ENCODE measurements at places on chromosomes 4 and X.

DNA sequence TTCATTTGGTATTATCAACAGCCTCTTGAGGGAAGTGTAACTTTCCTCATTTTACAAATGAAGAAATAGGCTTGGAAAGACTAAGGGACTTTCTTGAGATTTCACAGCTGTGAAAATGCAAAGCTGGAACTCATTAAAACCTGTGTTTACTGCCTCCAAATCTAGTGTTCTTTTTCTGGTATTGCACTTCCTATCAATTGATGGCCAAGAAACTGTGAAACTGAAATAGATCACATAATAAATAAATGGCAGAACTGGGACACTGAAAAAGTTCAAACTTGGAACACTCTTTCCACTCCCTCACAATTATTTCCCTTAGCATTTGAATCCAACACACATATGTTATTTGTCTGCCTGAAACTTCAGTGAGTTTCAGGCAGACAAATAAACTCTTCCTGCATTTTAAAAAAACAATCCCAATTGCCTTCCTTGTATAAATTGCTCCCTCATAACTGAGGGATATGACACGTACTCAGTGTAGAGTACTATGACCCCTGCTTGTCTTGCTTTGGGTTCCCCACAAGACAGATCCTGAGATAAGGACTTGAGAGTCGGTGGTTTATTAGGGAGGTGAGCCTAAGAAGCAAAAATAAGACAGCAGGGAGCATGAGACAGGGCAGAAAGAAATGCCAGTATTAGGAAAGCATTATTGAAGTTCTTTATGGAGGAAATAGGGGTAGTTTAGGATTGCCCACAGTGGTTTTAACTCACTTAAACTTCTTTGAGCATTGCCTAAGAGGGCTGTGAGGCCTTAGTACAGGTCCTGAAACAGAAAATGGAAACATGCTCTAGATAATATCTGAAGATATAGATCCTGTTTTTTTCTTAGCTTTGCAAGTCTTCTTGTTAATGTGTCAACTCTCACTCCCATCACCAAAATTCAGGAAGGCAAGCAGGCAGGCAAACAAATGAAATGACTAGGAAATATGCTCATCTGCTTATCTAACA is 33.9 kb downstream of the RTL3 start:
- DNase-seq, result no peak

GRCh38 chrX:39253551-39253950 is 452.3 kb downstream of the MID1IP1 start:
- DNase-seq, result no peak

DNA sequence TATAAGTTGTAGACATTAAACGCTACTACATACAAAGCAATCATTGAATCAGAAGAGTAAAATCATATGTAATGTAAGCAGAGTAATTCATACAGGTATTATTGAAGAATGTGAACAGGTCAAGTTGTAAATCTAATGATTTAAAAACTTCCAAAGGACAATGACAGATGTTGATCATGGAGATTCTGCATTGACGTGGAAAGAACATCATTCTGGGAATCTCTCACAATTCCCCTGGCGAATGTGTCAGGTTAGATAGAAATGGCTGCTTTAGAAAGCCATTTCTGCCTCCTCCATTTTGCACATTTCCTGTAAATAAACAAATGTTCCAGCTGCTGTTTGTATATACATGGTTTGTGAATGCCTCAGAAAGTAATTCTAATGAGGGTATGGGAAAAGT is 719.4 kb downstream of the ADGRL3 start:
- DNase-seq, result no peak

GRCh38 chr4:61217222-61217621 is 17.1 kb downstream of the ADGRL3 start:
- no peak for DNase-seq

DNA sequence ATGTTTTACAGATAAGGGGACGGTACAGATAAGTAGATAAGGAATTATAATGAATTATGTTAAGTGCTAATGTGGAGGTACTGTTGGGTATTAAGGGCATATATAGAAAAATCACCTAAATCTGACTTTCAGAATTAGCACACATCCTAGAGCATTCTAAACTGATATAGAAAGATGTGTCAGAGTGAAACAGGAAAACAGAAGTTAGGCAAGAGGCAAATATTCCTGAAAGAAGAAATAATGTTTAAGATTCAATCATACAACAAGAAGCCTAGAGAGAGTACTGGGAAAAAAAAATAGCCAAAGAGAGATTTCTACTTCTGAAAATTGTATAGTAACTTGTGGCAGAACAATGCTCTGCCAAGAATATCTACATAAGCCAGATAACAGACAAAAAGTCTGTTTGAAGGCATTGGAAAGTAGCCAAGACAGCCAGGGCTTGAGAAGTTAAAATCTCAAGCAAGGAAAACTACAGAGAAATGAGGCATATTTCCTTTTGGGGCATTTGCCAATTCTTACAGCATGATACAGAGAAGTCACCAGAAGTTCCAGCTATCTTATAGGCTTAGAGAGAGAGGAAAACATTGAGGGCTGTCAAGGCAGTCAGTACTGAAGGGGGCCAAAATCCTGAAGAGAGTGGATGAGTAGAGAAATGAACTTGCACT is 646.0 kb downstream of the RPA4 start:
- DNase-seq, result no peak

Data from GM10248 (cell line).